Stimulated activated CD4-positive, alpha-beta T cell treated with anti-CD3 and anti-CD28 coated beads, Interleukin-2, amount 100 ng/mL, for 24 hours (primary cell): ENCODE measurements at places on chromosomes 6 and 20.

DNA sequence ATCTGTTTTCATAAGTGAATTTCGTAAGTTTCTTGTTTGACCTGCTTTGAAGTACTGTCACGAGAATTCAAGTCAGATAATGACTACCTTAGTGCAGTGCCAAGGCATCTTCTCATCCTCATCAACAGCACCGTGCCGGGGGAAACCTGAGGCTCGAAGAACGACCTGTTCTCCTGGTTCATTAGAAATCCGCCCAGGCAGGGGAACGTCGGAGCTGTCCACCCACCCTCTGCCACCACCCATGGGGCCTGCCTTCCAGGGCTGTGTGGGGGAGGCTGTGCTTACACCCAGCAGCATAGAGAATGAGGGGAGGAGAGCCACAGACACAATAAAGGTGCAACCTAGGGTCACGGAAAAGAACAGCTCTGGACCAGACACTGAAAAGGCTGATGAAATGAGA is 101.6 kb downstream of the RAMACL start:
- no peak for DNase-seq

DNA sequence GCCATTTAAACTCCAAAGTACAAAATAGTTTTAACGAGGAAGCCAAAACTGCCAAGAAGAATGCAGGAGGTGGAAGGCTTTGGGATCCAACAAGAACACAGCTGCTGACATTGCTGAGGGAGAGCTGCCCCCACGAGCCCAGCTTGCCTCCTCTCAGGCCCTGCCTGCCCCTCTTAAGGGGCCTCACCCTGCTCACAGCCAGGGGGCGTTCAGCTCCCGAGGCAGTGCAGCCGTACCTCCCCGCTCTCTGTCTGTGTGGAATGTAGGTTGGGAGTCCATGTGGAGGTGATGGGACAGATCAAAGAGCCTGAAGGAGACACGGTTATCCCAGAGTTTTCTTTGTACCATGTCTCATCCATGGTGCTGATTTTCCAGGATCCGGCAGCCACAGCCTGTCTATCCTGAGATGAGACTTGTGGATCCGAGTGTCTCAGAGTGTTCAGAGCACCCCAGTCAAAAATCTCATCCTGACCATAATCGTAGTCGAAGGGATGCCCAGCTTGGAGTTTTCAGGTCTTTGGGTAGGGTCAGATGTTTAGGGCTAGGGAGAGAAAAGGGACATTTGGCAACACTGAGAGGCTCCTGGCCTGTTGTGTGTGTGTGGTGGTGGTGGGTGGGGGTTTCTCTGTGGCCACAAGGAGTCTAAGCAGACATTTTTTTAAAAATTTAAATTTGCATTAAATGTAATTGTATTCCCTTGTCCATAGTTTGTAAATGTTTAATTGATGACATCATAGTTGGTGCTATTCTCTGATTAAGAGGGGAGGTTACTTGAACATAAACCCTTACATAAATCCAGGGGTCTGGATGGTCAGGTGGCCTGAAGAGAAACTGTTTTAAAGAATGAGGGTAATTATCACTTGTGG is 111.4 kb upstream of the CLDN20 start:
- DNase-seq, result no peak

- peak; percentile 60 for DNase-seq
These were observed 252.8 kb downstream of the CDH26 start for GRCh38 chr20:60210779-60211617.

DNA sequence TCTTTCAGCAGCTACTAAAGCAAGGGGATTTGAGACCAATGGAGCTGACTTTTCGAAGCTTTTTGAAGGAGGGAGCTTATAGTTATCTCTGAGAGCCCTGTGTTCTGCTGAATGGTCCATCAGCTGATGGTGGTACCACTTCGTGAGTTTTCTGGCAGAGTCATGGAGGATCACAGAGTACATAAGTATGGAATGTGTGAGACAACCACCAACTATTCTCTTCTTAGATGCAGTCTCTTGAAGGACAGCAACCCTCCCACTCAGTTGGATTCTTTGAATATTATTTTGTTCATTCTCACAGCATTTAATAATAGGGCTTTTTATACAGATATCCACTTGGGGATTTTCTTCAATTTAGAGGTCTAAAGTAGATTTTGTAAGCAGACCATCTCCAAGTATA is 75.3 kb downstream of the ELOVL2 start:
- no peak for DNase-seq

DNA sequence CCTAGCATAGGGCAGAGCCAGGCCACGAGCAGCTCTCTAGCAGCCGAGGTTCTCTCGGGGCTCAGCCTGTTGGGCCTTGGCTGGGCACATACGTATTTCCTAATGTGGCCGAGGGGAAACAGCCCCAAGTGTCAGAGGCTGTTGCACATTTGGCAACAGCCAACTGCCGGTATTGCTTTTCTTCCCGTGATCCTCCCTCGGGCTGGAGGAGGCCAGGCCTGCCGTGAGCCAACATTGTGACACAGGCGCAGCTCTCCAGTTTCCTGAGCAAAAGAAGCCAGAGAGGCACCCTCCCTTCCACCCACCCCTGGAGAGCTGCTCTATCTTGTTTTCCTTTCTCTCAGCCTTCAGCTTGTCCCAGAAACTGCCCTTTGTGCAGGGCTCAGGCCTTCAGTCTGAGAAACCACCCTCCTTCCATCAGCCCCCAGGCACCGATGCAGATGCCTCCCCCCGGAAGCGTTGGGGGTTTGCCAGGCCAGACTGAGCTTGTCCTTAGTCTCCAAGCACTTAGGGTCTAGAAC is 5.1 kb upstream of the BPI start:
- DNase-seq, result no peak

- peak; percentile 61 for DNase-seq
These were observed at the start of gene UNC5CL for GRCh38 chr6:41039060-41039998. UNC5CL (minus strand) TSS chr6:41039221; CDS start chr6:41035074, 4,147 bp downstream.

DNA sequence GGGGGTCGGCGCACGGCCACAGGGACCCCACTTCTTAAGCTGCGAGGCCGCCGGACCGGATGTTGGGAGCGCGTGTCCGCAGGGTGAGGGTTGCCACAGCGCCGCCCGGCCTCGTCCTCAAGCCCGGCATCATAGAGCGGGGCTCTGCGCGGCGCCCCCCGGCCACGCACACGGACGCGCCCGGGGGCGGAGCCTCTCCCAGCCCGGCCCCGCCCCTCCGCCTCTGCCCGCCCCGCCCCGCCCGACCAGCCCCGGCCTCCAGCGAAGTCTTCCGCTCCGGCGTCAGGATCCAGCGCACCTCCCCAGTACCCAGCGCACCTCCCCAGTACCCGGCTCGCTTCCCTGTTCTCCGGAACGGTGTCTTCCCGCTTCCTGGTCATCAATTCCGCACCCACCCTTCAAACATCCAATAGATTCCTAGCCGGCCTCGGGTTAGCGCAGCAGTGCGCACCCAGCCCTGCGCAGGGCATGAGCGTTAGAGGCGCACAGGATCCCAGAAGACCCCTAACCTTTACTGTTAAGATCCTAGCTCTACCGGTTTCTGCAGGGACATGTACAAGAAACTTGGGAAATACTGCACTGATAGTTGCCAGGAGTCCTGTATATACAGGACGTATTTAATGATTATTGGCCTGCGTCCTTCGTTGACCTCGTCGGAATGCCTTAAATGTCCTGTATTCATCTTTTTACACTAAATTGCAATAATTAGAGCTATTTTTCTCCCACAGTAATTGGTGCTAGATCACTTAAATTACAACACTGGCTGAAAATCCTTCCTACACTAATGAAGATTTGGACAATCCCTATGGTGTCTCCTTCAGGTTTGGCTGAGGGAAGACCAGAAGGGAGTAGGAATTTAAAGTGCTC is 535 bp upstream of the DNAAF9 start:
- DNase-seq, result peak; percentile 65

DNA sequence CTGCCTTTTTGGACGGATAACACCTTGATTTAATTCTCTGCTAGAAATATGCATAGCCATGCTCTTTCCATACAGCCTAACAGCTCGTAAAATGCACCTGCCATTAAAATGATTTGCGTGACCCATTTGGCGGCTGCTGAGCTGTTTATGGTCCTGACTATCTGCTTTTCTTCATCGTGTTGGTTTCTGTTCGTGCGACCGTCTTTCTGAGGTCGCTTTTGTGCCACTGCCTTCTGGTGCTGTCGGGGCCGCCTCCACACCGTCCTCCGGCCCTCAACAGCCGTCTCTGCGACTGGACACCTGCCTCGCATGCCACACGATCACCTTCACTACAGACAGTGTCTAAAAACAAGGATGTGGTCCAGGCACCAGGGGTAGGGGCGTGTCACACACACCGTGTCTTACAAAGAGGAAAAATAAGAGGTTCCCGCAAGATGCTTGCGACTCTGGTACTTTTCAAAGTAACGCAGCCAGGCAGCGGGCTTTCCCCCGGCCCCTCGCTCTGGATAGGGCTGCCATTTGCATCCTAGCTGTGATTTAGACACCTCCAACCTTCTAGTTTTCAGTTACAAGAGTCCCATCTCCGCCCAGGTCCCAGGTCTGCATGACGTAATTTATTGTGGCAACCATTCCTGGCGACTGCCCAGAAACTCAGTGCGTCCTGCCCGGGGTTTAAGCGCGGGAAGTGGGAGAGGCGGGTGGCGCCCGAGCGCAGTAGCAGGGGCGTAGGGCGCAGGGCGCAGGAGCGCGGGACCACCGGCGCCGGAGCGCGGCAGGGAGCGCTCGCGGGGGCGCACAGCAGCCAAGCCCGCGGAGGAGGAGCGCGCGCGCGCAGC is at the start of gene STMND1:
STMND1 (plus strand) TSS at position 629 of the 836 bp plus-strand sequence. CDS start 208 bp downstream, outside the sequence.
- peak; percentile 10 for DNase-seq

DNA sequence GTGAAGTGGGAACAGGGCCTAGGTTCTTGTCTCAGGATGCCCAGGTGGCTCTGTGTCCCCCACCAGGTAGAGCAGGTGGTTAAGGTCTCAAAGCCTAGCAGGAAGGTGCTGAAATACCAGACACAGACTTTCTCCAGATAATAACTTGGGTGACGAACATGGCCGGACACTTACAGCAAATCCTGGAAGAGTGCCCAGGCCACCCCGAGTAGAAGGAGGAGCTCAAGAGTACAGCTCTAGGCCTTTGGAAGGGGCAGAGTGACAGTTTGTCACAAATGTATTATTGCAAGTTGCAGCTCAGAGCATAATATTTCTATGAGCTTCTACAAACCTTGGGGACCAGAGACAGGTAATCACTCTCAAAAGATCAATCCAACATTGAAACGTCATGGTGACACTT is 251.6 kb upstream of the SOX4 start:
- no peak for DNase-seq

DNA sequence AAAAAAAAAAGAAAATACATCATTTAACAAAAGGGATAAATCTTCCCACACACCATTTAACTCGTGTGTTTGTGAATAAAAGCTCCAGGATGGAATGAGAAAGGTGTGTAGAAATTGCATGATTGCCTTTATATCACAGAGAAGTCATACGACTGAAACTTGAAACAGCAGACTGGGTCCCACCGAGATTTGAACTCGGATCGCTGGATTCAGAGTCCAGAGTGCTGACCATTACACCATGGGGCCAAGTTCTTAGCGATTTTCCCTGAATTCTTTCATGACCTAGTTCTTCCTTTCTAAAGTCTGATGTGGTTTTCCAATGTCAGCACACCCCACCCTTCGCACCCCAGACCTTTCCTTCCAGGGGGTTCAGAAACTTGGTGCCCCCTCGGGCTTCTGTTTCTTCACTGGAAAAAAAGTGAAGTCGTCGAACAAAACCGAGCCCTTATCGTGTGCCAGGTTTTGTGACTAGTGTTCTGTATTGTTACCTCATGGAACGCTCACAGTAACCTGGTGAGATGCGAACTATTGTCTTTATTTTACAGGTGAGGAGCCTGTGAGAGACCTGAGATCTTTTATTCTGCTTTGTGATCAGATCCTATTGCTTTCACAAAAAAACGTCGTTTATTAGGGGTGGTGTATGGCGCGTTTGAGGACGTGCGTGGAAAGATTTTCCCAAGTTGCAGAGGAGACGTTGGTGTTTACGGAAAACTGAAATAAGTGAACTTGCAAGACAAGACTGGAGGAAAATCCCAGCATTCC is 120.8 kb downstream of the OR2B2 start:
- peak; percentile 46 for DNase-seq

GRCh38 chr20:31751126-31751525 is 12.0 kb downstream of the TPX2 start:
- DNase-seq, result no peak

DNA sequence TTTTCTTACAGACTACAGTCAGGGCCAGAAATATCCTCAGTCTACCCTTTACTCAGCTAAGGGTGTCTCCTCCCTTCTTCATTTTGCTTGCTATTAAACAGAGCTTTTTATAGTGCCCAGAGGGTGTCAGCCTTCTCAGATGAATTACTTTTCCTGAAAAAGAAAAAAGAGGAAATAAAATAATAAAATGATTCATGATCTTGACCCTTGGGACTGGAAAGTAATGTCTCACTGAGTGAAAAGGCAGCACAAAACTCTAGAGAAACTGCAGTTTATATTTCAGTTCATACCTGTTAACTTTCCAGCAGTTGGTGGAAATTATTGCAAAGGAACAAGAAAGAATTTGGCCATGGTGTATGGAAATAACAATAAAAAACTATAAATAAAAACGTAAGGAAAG is 170.6 kb downstream of the IBTK start:
- DNase-seq, result no peak

GRCh38 chr6:108114841-108115597 is 40.5 kb upstream of the OSTM1 start:
- peak; percentile 61 for DNase-seq

DNA sequence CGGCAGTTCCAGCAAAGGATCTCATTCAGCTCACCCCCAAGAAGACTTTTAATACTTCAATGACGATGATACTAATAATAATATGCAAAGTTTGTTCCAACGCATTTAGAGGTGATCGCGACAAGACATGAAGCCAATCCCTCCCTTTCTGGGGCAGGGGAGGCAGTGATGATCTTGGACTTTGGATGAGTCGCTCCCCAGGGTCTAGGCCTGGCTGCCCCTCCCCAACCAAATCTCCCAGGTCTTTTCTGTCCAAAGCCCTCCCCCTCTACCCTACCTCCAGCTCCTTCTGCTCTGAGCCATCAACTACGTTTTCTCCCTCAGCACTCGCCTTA is 33.9 kb downstream of the HLA-A start:
- no peak for DNase-seq

- peak; percentile 41 for DNase-seq
These were observed 13.0 kb downstream of the PIM1 start for GRCh38 chr6:37182736-37183590.

DNA sequence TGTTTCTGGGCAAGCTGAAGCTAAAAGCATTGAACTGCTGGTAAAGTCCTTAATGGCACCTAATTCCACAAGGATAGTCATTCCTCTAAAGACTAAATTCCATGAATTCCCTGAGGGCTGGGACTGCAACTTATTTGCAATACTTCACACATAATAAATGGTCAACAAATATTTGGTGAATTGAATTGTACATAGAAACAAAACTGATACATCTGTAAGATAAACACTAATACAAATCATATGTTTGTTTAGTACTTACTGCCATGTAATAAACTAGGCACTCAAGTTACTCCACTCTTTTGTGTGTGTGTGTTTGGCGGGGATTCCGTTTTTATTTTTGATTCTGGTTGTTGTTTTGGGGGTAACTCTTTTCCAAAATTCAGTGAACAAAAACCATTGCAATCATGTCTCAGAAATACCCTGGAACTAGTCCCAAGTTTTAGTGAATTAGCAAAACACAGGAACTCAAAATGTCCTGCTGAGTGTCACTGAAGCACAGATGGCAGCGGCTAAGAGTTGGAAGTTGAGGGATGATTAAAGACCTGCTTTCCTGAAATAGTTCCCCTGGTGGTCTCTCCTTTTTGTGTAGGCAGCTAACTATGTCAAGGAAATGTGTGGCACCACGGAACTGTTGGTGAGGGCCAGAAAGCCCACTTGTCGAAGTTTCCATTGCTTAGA is 74.8 kb upstream of the SNRPB2 start:
- no peak for DNase-seq
